A549 treated with AZD2906 at 1 μM for 4 hours (cell line): ENCODE measurements at places on chromosomes 16 and 17. TPM values are rescaled to one million over a fixed set of nuclear protein-coding genes. Genes with fewer than 3 reads are reported as not detected.

The GSG1L2 gene
- not detected in 5 replicates for total RNA-seq

The TBC1D26 gene
- total RNA-seq: not detected in 5 replicates

The CASKIN2 gene
- total RNA-seq: 8.1 to 13.8 TPM (median 10.4 TPM) in 5 replicates

The KRTAP4-9 gene
- total RNA-seq: not detected in 5 replicates

The KIF2B gene
- not detected in 5 replicates for total RNA-seq

The PRAC1 gene
- total RNA-seq: not detected in 5 replicates

The SYNRG gene
- 11.1 to 14.9 TPM (median 11.7 TPM) in 5 replicates for total RNA-seq

The NME4 gene
- 264 to 457 TPM (median 451 TPM) in 5 replicates for total RNA-seq

The FTSJ3 gene
- 43.9 to 61.3 TPM (median 52.1 TPM) in 5 replicates for total RNA-seq

The MSL1 gene
- total RNA-seq: 59.7 to 64.8 TPM (median 63.1 TPM) in 5 replicates

The TMEM98 gene
- total RNA-seq: 43.1 to 48.7 TPM (median 48.4 TPM) in 5 replicates

The FXR2 gene
- 47.5 to 56.4 TPM (median 54.2 TPM) in 5 replicates for total RNA-seq

The SLC16A13 gene
- 7.0 to 9.5 TPM (median 8.4 TPM) in 5 replicates for total RNA-seq

The SPATA22 gene
- total RNA-seq: not detected in 5 replicates

The ABCC12 gene
- 0.02 to 0.15 TPM (median 0.05 TPM) in 5 replicates for total RNA-seq

The ZFP1 gene
- 8.2 to 13.2 TPM (median 10.2 TPM) in 5 replicates for total RNA-seq

The SEPTIN12 gene
- total RNA-seq: 0.24 TPM in 1 of 5 replicates, not detected in the others

The NRN1L gene
- total RNA-seq: 0.15 to 0.24 TPM (median 0.20 TPM) in 4 of 5 replicates, not detected in the other

The C16orf90 gene
- total RNA-seq: not detected in 5 replicates

The SHISA9 gene
- 0.02 to 0.14 TPM (median 0.06 TPM) in 5 replicates for total RNA-seq

The PLA2G10 gene
- total RNA-seq: 0.33 to 0.63 TPM (median 0.48 TPM) in 5 replicates

The GUCY2D gene
- 0.38 to 0.78 TPM (median 0.50 TPM) in 5 replicates for total RNA-seq

The GLIS2 gene
- 18.7 to 26.8 TPM (median 25.8 TPM) in 5 replicates for total RNA-seq

The CLEC18A gene
- total RNA-seq: 0.08 to 0.18 TPM (median 0.13 TPM) in 4 of 5 replicates, not detected in the other

The RNF167 gene
- 87.5 to 144 TPM (median 123 TPM) in 5 replicates for total RNA-seq

The P2RX5 gene
- 16.3 to 24.9 TPM (median 22.8 TPM) in 5 replicates for total RNA-seq

The ALDOC gene
- total RNA-seq: 1.3 to 2.4 TPM (median 2.0 TPM) in 5 replicates

The RAB11FIP4 gene
- total RNA-seq: 1.2 to 2.2 TPM (median 1.7 TPM) in 5 replicates

The PRR35 gene
- total RNA-seq: 0.08 to 0.28 TPM (median 0.26 TPM) in 5 replicates

The ANKS4B gene
- total RNA-seq: 0.02 to 0.07 TPM (median 0.02 TPM) in 5 replicates

The PRSS33 gene
- total RNA-seq: 0.05 to 0.06 TPM in 2 of 5 replicates, not detected in the others

The ZPBP2 gene
- not detected in 5 replicates for total RNA-seq

The TRPV3 gene
- total RNA-seq: 0.14 to 0.30 TPM (median 0.20 TPM) in 5 replicates

The ADAMTS18 gene
- total RNA-seq: 0.01 to 0.08 TPM (median 0.02 TPM) in 4 of 5 replicates, not detected in the other

The TBC1D3G gene
- total RNA-seq: not detected in 5 replicates

The GALR2 gene
- 1.1 to 2.1 TPM (median 1.7 TPM) in 5 replicates for total RNA-seq

The HASPIN gene
- 11.9 to 14.8 TPM (median 12.3 TPM) in 5 replicates for total RNA-seq

The HAS3 gene
- 38.2 to 50.1 TPM (median 42.7 TPM) in 5 replicates for total RNA-seq

The FOXF1 gene
- total RNA-seq: not detected in 5 replicates

The CHD9NB gene
- 0.88 to 1.3 TPM (median 1.1 TPM) in 5 replicates for total RNA-seq

The TMEM238L gene
- not detected in 5 replicates for total RNA-seq

The FADS6 gene
- total RNA-seq: not detected in 5 replicates

The KCNH4 gene
- total RNA-seq: 0.18 to 0.36 TPM (median 0.31 TPM) in 5 replicates

The CBLN1 gene
- total RNA-seq: 0.05 to 0.12 TPM (median 0.05 TPM) in 3 of 5 replicates, not detected in the others

The RPL38 gene
- total RNA-seq: 2,771 to 3,181 TPM (median 2,888 TPM) in 5 replicates

The GAST gene
- 0.17 TPM in 1 of 5 replicates, not detected in the others for total RNA-seq

The USP43 gene
- total RNA-seq: 3.4 to 4.5 TPM (median 4.1 TPM) in 5 replicates

The SCPEP1 gene
- total RNA-seq: 39.4 to 44.8 TPM (median 40.4 TPM) in 5 replicates

The PYY gene
- 0.08 TPM in 1 of 5 replicates, not detected in the others for total RNA-seq

The BCL6B gene
- total RNA-seq: not detected in 5 replicates

The SULT1A2 gene
- 0.07 to 0.14 TPM in 2 of 5 replicates, not detected in the others for total RNA-seq

The RNU2-1 gene
- total RNA-seq: not detected in 5 replicates

The TAC4 gene
- total RNA-seq: not detected in 5 replicates

The CD79B gene
- total RNA-seq: 0.07 to 0.08 TPM in 2 of 5 replicates, not detected in the others

The ST6GALNAC2 gene
- 0.37 to 0.46 TPM (median 0.42 TPM) in 5 replicates for total RNA-seq

The GPR142 gene
- not detected in 5 replicates for total RNA-seq

The SLC38A8 gene
- total RNA-seq: 0.09 TPM in 1 of 5 replicates, not detected in the others

The CCDC200 gene
- not detected in 5 replicates for total RNA-seq

The KRTAP4-4 gene
- total RNA-seq: not detected in 5 replicates

The JMJD8 gene
- total RNA-seq: 67.4 to 83.2 TPM (median 83.1 TPM) in 5 replicates
